ENCODE measurements at places on chromosomes 3 and 15. TPM values are rescaled to one million over a fixed set of nuclear protein-coding genes. Genes with fewer than 3 reads are reported as not detected.

DNA sequence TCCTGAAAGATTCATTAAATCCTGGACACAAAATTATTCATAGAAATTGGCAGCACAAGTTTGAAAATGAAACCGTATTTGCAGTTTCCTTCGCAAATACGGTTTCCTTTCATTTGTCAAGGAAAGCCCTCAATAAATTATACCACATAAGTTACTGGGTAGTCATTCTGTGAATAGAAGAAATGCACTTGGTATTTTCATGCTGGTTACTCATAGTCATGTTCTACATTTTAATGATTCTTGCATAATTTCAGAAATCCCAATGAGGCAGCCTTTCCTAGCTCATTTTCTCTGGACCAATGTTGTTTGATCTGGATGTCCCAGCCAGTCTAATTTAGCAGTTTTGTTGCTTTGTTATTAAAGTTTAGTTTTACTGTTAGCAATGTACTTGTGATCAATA lies 43.2 kb downstream of the MINAR1 start:
- DNase-seq = peak; percentile 6

- no peak for DNase-seq
These were observed 2.1 kb upstream of the TMEM212 start for GRCh38 chr3:171840811-171841619.

DNA sequence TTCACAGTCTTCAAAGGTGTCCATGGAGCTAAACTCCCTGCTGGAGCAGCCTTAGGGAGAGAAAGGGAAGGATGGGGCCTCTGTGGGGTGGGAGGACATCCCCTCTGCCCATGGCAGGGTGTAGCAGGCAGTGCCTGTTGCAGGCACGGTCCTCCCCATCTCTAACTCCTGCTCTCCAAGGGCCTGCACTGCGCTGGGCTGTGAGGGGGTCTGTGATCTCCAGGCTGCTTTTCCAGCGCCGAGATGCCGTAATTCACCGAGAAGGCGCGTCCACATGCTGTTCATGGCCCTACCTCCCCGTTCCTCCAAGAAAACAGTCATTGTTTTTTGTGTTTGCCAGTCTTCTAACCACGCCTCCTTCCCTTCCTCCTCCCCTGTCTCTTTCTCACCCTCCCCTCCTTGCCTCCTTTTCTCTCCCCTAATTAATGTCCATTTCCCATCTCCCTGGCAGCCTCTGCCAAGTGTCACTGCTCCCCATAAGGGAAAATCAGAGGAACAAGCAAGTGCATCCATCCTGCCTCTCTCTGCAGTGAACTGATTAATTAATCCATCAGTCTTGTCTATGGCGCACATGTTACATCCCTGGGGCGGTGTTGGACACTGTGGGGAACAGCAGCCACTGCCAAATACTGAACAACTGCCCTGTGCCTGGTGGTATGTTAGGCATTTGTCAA lies 17.7 kb upstream of the LAMP3 start:
- DNase-seq = no peak

The C3orf22 gene
- not detected for total RNA-seq

The EMC7 gene
- total RNA-seq = 29.2 TPM

The ETFA gene
- total RNA-seq = 72.8 TPM

DNA sequence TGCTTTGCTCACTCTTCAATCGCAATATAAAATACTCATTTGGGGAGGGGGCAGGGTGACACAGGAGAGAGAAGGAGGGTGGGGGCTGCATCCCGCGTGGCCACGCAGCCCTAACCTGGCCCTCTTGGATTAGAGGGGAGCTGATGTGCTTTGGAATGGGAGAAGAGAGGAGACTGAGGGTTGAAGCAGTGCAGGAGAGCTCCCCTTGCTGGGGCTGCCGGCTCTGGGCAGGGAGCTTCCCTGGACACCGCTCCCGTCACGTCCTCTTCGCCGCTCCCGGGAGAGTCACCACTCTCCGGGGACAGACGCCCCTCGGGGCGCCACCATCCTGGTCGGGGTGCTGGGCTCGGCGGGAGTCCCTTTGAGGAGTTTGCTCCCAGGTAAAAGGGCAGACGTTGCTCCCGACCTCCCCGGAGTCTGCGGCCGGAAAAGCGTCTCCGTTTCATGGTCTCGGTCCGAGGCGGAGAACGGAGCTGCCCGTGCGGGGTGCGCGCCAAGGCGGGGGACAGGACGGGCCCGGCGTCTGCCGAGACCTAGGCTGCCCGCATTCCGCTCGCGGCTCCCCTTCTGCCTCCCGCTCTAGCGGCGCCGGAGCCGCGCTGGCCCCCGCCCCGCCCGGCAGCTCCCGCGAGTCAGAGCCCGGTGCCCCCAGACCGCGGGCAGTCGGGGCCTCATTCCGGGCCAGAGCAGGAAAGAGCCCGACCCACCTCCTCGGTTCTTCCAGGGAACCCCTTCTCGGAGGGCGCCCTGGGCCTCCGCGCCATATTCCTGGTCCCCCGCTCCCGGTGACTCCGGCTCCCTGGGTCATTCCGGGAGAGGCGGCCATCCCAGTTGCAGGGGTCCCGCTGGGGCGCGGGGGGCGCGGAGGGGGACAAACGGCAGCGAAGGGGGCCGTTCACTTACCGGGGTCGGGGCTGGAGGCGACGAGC lies 603 bp downstream of the SLC7A14 start:
- no peak for DNase-seq

- DNase-seq = no peak
These were observed 3.3 kb downstream of the TPM1 start for GRCh38 chr15:63045879-63046278.

GRCh38 chr3:127252446-127252845 lies 35.4 kb downstream of the PRR20G start:
- DNase-seq = peak; percentile 1

DNA sequence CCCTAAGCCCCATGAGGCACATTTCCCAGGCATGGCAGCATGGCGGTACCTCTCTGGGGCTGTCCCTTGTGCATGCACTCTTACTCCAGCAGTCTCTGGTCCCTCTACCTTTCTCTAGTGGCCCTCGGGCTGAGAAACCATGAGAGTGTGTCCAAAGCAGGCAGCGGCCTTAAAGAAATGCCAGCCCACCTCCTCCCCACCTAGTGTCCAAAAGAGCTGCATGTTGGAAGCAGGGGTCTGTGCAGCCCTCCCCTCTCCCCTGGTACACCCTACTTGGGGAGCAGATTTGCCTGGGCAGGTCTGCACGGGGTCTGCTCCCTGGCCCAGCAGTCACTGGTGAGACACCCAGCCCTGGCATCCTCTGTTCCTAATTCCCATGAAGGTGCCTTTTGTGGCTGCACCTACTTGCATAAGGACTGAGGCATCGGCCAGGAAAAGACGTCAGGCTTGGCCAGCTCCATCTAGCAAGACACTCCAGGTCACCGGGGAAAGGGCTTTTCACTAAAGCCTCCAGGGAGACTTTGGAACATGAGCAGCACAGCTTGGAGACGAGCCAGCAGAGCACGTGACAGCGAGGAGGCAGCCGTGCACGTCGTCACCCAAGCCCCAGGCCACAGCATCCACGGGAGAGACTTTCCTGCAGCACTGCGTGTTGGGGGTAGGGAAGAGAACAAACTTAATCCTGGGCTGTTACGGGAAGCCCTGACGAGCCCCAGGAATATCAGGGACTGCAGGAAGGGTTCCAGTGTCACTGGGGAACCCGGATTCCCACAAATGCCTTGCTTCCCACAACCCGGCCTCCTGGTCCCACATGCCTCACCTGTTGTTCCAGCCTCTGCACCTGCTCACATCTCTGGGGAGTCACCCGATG lies 38.8 kb downstream of the TM2D3 start:
- no peak for DNase-seq

DNA sequence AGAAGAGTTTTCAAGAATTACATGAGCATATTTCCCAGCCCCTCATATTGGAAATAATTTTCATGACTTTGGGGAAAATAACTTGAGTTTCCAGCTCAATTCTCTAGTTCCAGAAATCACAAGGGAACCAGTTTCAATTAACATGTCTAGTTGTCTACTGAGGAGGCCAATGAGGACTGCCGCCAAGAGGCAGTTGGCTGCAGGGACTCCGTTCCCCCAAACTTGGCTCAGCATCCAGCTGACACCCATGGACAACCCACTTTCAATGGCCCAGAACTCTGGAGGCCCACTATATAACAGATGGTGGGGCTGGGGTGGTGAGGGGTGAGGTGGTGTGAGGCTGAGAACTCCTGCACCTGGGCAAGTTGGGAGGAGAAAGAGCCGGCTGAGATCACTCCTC lies 86.5 kb upstream of the TNFAIP8L3 start:
- no peak for DNase-seq

DNA sequence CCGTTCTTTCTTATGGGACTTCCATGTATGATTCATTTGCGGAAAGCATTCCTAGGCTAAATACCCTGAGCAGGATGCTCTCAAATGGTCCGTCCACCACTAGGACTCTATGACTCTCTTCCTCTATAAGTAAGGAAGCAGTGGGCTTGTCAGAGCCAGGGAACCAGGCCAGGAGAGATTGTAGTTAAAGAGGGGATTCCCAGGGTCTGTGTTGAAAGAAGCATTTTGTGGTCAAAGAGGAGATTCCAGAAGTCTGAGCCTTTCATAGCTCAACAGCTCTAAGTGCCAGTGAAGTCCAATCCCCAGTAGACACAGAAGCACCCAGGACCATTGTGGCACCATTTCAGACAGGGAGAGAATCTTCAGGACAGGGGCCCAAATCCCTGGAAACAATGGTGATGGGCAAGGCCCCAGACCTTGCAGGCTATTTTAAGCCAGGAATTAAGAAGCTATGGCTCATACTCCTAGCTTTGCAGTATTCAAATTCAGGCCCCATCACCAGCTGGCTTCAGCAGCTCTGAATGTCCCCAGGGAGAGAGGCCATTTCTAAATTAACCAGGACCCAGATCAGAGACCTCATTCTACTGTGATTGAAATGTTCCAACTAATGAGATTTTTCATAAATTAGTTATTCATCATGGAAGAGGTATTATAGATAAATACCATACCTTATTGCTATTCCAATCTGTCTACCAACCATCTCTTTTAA lies 81.7 kb downstream of the CD47 start:
- no peak for DNase-seq

DNA sequence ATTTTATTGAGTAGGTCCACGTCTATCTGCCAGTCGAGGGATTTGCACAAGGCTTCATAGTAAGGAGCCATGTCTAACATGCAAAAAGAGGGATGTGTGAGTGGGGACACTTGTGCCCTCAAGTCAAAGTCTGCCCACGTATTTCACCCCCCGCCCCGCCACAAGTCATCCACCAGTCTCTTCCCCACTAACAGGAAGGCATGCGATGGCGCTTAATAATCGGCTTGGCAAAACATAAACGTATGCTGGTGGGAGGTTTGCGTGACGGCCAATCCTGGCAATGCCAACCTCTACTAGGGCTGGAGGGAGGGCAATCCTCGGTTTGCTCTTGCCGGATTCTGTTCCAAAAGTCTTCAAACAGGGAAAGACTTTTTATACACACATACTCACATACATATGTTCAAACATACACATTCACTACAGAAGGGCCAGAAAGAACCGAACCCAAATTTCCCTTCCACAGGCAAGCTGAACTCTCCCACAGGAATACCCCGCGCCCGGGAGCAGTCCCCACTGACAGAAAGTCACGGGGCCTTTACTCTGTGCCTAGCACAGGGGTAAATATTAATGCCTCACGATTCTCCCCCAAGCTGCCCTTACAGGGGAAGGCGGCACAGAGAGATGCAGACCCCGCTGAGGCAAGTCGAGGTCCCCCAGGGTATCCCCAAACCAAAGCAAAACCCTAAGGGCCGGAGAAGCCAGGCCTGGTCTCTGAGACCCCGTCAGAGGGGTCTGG lies 675 bp downstream of the PSMD6 start:
- no peak for DNase-seq

The TRIM42 gene
- total RNA-seq = not detected

DNA sequence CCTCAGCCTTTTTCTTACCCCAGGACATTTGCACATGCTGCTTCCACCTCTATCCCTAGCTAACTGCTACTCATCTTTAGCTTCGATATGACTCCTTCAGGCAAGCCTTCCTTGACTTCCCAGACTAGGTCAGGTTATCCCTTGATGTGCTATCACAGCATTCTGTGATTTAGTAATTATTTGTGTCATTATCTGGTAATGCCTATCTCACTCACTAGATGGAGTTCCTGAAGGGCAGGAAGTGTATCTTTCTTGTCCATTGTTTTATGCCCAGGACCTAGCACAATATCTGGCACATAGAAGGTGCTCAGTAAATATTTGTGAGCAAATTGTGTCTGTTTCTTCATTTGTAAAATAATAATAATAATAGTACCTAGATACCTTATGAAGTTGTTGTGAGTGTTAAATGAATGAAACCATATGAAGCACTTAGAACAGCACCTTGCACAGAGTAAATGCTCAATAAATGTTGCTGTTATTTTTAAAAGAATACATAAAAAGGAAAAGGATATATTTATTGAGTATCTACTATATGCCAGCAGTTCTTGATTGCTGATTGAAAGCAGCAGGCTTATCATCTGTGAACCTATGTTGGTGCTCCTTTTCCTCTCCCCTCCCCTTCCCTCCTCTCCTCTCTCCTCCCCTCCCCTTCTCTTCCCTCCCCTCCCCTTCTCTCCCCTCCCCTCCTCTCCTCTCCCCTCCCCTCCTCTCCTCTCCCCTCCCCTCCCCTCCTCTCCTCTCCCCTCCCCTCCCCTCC lies 31.5 kb downstream of the SQOR start:
- DNase-seq = no peak

DNA sequence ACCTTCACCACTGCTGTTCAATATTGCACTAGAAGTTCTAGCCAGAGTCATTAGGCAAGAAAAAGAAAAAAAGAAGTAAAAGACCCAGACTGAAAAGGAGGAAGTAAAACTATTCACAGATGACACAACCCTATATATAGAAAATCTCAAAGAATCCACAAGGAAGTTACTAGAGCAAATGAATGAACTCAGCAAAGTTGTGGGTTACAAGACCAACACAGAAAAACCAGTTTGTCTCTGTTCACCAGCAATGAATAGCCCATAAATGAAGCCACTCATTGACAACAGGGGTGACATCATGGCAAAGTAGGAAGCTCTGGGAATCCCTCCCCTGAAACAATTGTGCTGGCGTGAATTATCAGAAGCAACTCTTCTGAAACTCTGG lies 4.6 kb downstream of the CFAP100 start:
- DNase-seq = no peak

DNA sequence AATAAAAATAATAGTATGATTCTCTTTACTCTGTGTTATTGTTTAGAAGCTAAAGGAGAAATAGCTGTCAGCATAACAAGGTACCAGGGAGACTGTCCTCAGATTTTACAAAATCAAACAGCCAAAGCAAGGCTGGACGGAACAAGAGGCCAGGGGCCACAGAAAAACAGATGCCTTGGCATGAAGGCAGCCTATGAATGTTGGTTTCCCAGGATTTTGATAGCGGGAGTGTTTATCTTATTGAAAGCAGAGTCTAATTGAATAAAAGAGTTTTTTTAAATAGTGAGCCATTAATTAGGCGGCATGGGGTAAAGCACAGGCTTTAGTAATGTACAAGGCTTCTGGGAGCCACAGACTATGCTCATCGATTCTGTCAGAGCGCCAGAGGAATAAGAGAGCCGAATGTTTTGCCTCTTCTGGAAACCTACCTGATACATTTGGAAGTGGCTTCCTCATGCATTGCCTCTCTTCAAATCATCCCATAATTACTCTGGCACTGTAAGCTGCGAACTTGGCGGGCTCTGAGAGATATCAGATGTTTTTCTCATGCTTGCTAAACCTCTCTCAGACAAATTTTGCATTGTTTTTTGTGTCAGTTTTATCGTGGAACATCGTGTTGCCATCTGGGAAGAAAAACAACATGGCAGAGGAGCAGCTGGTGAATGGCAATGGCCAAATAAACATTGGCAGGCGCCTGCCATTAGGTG lies 30.4 kb upstream of the TMCO5A start:
- no peak for DNase-seq
